ENCODE measurements at places on chromosomes 11 and 22.

GRCh38 chr22:28841111-28841510 is 40.7 kb upstream of the XBP1 start:
- no peak for DNase-seq

- DNase-seq: no peak
Measured at GRCh38 chr11:133893381-133893780, 48.1 kb upstream of the SPATA19 start.

DNA sequence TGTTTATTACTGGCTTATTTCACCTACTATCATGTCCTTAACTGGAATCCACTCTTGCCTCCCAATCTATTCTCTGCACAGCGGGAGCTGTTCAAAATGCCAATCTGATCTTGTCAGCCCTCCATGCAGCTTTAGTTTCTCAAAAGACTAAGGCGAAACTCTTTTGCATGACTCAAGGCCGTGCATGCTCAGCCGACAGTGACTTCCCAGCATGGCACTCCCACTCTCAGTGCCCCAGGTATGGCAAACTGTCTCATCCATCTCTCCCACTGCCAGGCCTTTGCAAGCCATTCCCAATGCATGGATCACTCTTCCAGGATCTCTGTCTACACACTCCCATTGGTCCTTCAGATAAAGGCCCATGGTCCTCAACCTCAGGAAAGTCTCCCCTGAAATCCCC is 245.9 kb downstream of the LARGE1 start:
- DNase-seq: no peak

- no peak for DNase-seq
Measured at GRCh38 chr22:25495285-25495684, 69.2 kb upstream of the GRK3 start.

GRCh38 chr11:74535371-74536160 is 42.0 kb upstream of the LIPT2 start:
- no peak for DNase-seq

DNA sequence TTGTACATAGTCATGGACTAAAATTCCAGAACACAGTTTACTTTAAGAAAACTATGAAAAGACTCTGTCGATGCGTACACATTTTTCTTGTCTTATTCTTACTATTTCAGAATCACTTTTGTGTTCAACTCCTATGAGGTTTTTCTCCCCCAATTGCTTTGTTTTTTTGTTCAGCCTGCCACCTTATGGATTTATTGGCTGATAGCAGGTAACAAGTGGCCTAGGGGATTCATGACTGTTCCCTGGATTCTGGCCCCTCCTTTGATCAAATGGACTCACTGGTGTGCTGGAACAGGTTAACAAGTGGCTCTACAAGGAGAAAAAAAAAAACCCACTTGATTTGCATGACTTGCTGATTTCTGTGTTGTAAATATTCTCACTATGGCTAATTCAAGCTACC is 10.6 kb downstream of the MMP20 start:
- no peak for DNase-seq

DNA sequence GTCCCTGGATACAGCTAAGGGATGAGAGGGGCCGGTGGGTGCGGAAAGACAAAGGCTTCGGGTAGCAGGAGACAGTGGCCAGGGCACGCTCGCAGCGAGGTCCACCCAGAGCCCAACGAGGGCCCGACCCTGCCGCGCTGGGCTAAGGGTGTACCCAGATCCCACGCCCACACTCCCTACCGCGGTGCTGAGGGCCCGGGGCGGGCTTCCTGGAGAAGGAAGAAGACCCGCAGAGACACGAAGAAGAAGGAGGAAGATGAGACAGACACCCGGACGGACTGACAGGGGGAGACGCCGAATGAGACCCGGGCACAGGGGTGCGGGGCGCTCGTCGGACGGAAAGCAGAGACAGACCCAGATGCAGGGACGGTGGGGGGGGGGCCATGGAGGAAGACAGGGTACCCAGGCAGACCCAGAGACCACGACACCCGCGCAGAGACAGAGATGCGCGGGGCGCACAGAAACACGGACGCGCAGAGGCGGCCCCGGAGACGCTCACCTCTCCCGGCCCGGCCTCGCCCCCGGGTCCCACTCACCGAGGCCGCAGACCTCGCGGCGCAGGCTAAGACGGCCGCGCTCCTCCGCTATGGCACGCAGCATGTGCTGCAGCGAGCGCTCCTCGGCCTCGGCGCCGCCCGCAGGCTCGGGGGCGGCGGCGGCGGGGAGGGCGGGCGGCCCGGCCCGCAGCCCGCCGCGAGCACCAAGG is 437 bp downstream of the KIAA0930 start:
- peak; percentile 15 for DNase-seq

- peak; percentile 75 for DNase-seq
Measured at GRCh38 chr22:28009272-28009827, 90.3 kb upstream of the PITPNB start.

- no peak for DNase-seq
Measured at GRCh38 chr11:2555891-2556290, 111.1 kb downstream of the KCNQ1 start.

GRCh38 chr11:21082853-21083252 is 413.5 kb downstream of the NELL1 start:
- DNase-seq: no peak
